ENCODE measurements at places on chromosomes 2 and 18.

DNA sequence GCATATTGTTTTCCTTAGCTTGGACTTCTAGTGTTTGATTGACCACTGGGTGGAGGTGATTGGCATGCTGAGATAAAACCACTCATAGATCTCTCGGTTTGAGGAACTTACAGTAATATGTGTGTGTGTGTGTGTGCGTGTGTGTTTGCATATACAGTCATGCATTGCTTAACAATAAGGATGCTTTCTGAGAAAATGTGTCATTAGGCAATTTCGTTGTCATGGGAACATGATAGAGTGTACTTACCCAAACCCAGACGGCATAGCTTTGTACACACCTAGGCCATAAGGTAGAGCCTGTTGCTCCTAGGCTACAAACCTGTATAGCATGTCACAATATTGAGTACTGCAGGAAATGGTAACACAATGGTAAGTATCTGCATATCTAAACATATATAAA, 167.3 kb downstream of the NYAP2 start:
- DNase-seq: no peak

DNA sequence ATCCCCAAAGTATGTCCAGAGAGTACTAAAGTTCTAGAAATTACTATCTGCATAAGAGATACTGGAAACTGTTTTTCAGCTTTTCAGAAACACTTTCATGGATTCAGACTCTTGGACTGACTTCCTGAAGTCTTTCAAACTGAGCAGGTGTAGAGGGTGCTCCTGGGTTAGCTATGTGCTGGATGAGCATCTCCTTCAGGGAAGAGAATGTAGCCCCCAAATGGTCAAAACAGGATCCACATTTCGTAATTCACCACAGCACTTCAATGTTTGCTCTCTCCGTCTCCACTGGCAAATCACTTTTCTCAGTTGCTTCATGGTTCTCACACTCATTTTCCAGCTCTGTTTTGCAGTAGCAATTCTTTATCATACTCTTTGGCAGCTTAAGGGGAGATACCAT, 23.2 kb upstream of the SATB2 start:
- no peak for DNase-seq

- DNase-seq: no peak
Measured at GRCh38 chr2:82793711-82794435, 1665.2 kb downstream of the SUCLG1 start.

DNA sequence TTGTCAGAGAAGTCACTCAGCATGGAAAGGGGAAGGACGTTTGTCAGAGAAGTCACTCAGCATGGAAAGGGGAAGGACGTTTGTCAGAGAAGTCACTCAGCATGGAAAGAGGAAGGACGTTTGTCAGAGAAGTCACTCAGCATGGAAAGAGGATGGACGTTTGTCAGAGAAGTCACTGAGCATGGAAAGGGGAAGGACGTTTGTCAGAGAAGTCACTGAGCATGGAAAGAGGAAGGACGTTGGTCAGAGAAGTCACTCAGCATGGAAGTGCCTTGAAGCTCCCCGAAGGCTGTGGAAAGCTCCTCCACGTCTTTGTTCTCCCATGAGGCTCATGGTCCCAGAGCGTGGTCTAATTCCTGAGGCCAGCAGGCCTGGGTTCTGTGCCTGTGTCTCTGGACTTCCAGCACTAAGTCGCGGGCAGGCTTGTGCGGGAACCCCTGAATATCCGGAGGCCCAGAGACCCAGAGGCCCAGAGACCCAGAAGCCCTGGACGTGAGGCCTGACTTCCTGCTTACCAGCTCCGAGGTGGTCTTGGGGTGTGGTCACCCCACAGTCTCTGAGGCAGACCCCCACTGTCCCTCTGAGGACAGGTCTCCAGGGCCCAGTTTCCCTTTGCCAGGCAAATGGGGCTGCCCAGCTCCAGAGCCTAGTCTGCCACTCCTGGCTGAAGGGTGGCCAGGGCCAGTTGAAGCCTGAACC, 70.4 kb upstream of the TWIST2 start:
- no peak for DNase-seq

- DNase-seq: no peak
Measured at GRCh38 chr2:25250331-25251070, 82.1 kb upstream of the POMC start.

DNA sequence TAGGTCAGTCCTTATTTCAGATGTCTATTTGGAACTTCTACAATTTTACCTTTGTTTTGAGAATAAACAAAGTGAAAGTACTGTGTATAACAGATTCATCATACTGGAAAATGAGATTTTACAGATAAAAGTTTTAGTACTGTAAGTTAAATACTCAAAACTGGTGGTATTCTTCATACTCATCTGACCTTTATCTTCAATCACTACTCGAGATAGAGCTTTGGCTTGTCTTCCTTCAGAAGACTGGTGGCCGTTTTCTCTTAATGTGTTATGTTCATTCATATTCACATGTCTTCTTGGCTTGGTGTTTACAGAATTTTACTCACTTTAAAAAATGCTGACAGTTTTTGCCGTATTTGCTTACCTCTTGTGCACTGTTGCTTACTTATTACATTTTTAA, 2.1 kb downstream of the SPOPL start:
- no peak for DNase-seq

- DNase-seq: no peak
Measured at GRCh38 chr2:18501156-18501555, 59.3 kb downstream of the RDH14 start.

- no peak for DNase-seq
Measured at GRCh38 chr18:36623681-36624190, 205.1 kb downstream of the TPGS2 start.

All from stimulated activated naive B cell treated with anti-CD40 and anti-IgM and Interleukin-4, amounts not matched to agents 10 μg/mL and 1 μg/mL and 100 μg/mL, for 72 hours (primary cell).